Motor neuron (in vitro differentiated cells): ENCODE measurements at places on chromosomes 13 and 19.
A peak's percentile ranks its signal among the peaks of the same experiment; 100 is the strongest.

GRCh38 chr13:69547780-69548179, 559.8 kb upstream of the ATXN8OS start:
- no peak for ATAC-seq

DNA sequence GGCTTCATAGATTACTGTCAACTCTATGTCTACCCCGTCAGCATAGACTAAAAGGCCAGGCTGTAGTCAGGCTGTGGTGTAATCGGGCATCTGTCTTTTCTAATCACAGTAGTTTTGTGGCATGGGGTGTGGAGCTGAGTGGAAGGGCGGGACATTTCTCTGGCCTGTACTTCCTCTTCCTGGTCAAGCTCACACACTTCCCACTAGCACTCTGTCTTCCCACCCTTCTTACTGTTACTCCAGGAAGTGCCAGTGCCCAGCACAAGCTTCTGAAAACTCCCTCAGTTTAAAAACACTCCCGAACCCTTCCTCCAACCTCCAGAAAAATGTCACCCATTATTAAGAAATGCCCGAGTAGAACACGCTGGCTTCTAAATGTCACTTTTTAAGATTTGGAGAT, 229.8 kb downstream of the KLF5 start:
- no peak for ATAC-seq

DNA sequence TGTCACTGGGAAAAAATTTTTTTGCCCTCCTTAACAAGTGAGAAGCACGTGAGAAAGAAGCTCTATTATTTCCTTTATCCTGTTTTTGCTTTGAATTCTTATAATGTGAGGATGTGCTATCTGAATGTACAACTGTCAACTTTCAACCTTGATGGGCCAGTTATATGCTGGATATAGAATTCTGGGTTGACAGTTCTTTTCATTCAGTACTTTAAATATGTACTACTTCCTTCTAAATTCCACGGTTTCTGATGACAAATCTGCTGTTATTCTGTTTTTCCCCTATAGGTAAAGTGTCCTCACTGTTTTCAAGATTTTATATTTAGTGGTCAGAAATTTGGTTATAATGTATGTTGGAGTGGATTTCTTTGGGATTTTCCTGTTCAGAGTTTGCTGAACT, 29.9 kb downstream of the ZDHHC20 start:
- no peak for ATAC-seq

DNA sequence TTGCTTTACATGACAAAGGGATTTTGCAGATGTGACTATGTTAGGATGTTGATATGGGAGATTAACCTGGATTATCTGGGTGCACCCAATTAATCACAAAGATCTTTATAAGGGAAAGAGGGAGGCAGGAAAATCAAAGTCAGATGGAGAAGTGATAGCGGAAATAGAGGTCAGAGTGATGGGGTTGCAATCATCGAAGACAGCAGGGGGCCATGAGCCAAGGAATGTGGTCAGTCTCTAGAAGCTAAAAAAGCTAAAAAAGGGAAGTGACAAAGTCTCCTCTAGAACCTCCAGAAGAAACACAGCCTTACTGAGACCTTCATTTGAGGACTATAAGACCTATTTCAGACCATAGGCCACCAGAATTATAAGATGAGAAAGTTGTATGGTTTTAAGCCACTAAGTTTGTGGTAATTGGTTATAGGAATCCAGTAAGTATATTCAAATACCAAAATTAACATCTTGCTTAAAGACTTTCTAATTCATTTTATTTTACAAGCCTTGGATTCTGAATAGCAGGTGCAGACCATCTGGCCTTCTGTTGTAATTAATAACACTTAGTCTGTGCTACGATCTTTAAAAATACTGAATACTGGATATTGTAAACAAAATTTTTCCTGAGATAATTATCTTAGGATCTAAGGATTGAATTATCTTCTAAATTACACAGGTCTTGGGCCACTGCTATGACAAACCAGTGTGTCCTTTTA, 493.4 kb upstream of the PCDH20 start:
- ATAC-seq: peak; percentile 53

DNA sequence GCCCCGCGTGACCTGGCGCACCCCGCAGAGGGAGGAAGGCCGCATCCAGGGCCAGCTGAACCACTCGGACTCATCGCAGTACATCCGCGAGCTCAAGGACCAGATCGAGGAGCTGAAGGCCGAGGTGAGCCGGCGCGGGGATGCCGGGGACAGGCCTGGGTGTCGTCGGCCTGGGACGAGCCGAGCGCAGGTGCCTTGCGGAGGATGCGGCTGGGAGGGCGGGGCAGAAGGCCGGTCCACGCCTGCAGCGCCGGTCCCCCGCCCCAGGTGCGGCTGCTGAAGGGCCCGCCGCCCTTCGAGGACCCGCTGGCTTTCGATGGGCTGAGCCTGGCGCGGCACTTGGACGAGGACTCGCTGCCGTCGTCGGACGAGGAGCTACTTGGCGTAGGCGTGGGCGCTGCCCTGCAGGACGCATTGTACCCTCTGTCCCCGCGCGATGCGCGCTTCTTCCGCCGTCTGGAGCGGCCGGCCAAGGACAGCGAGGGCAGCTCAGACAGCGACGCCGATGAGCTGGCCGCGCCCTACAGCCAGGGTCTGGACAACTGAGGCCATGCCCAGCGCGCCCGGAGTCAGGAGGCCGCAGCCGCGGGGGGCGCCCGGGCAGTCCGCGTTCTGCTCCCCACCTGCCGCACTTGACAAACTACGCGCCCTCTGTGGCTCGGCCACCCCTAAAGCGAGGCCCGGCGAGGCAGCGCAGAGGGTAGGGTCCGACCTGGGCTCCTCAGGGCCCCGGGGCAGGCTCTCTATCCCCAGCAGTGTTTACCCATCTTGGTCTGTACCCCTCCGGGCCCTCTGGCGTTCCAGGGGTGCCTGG, 10.8 kb downstream of the PRR36 start:
- peak; percentile 39 for ATAC-seq

DNA sequence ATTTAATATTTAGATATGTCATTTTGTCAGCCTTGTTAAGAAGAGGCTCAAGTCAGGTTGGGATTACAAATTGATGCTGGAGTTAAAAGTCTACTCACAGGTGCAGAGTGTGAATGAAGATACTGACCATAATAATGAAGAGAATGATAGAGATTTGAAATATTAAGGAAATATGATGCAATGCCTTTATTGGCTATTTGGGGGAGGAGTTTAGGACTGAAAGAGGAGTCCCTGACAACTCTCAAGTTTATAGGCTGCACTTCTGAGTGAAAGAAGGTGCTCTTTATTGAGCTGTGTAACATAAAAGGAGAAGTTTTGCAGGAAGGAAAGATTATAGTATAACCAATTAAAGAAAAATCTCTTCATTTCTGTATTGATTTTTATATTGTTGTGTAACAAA, 827.7 kb upstream of the PCDH9 start:
- ATAC-seq: no peak

GRCh38 chr13:51518827-51519226, 65.4 kb upstream of the WDFY2 start:
- ATAC-seq: no peak

DNA sequence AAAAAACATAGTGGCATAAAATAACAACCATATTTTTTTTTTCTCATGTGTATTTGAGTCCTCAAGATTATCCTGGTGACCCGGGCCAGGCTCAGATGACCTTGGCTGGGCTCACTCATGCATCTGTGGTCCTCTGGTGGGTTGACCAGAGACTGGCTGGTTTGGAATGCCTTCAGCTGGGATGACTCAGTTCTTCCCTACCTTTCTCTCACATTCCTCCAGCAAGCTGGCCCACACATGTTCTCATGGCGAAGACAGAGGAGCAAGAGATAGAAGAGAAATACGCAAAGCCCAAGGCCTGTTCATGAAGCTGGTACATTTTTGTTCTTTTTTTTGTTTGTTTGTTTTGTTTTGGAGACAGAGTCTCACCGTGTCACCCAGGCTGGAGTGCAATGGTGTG, 14.3 kb upstream of the ZNF541 start:
- ATAC-seq: no peak

DNA sequence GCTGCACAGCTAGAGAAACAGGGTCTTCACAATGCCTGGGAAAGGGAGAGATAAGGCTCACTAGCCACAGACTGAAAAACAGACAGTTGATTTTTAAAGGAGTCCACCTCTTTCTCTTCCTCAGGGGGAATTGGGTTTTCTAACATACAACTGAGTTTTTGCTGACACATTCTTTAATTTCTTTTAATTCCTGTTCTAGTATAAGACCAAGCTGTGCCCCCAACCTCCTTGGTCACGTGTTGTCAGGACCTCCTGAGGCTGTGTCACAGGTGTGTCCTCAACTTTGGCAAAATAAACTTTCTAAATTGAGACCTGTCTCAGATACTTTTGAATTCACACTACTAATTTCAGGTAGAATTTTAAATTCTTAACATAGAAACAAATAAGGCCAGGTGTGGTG, 12.1 kb upstream of the ZNF492 start:
- ATAC-seq: no peak

DNA sequence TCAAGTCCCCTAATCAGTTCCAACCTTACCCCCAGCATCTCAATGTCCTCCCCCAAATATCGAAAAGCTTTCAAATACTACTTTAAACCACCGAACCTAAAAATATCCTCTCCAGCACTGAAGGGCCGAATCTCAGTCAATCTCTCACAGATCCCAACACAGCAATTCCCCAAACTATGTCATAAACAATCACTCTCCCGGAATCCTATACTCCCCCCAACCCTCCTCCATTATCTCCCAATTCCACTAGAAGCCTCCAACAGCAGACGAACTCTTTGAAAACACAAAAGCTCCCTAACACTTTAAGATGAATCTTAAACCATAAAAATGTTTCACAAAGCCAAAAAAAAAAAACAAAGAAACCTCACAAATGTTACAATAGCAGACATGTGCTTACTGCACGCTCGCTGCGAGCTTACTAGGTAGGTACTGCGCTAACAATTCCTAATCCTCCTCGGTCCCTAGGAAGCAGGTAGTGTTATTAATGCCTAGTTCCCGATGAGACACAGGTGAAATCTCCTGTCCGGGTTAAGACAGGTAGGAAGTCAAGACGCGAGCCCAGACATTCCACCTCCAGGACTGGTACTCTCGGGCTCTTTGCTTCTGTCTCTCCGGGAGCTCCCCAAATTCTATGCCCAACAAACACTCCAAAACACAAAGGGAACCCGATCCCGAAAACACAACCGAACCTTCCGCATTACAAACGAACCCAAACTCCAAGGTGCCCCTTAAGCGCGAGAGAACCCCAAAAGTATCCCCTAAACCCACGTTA, 14.2 kb downstream of the FBXO46 start:
- no peak for ATAC-seq

- ATAC-seq: no peak
These were observed 13.3 kb upstream of the ACP7 start for GRCh38 chr19:39070888-39071287.

- no peak for ATAC-seq
These were observed at the start of gene IGFLR1 for GRCh38 chr19:35742121-35742724. Gene IGFLR1, minus strand, starts transcription at chr19:35742452. Its CDS starts 1,272 bp downstream, at chr19:35741180.

DNA sequence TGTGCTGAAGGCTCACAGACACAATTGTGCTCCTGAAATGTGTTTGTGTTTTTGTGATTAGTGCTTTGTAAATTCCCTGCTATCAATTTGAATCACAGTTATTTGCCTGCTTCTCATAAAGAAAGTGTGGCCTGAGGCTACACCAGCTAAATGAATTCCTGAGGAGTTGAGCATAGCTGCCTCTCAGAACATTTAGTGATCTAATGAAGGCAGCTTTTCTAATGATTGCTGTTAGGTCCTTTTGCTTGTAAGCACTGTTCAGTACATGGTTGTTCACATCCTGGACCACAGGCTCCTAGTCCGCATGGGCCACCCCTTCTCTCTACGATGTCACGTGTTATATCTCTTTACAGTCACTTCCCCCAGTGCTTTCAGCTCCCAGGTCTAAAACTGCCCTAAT, 238.2 kb downstream of the B3GLCT start:
- no peak for ATAC-seq

DNA sequence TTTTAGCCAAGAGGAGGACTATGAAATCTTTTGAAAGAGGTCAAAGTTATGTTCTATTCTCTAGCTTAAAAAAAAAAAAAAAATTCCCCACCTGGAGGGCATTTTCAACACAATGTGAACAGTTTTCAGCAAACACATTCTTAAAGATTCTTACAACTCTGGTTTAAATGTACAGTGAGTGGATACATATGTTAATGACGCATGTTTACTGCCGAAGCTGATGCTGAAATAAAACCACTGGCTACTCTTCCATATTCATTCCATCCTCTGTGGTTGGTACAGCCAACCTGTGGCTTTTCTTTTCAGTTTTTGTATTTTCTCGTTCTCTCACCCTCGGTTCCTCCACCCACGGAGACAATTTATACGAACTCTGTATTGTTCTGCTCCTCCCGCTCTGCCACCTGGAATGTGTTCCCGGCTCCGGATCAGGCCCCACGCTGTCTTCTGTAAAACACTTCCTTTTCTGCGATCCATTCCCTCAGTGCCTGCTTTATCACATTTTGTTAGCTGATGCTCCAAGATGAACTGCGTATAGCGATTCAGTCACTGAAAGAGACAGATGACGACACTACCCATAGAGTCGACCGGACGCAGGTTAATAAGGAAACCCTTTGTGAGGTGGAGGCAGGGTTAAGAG, 466.4 kb upstream of the ARGLU1 start:
- no peak for ATAC-seq
